ENCODE measurements at places on chromosomes 7 and 10. TPM values are rescaled to one million over a fixed set of nuclear protein-coding genes. Genes with fewer than 3 reads are reported as not detected.

Gene OPN1SW
- not detected for polyA plus RNA-seq

Gene WEE2
- 0.11 TPM for polyA plus RNA-seq

Gene INSYN2A
- 0.30 TPM for polyA plus RNA-seq

Gene TRIM73
- polyA plus RNA-seq = 1.2 TPM

Gene LUC7L2
- polyA plus RNA-seq = 59.9 TPM

Gene PGAM2
- 1.7 TPM for polyA plus RNA-seq

Gene BEND7
- polyA plus RNA-seq = 9.9 TPM

Gene ERV3-1
- polyA plus RNA-seq = 3.1 TPM

Gene AZGP1
- 1.3 TPM for polyA plus RNA-seq

Gene CC2D2B
- polyA plus RNA-seq = 0.35 TPM

Gene PALD1
- polyA plus RNA-seq = 2.2 TPM

Gene CCM2
- 23.1 TPM for polyA plus RNA-seq

Gene SLC26A5
- polyA plus RNA-seq = 0.06 TPM

Gene RSBN1L
- 12.4 TPM for polyA plus RNA-seq

Gene UCMA
- not detected for polyA plus RNA-seq

Gene TNKS2
- polyA plus RNA-seq = 29.7 TPM

Gene C10orf67
- 0.08 TPM for polyA plus RNA-seq

Gene MYL10
- polyA plus RNA-seq = not detected

Gene PAX4
- polyA plus RNA-seq = not detected

Gene TUBB8
- polyA plus RNA-seq = 0.10 TPM

Gene DNA2
- 1.9 TPM for polyA plus RNA-seq

Gene SCART1
- 0.72 TPM for polyA plus RNA-seq

Gene STOX1
- polyA plus RNA-seq = 1.9 TPM

Gene CNOT4
- polyA plus RNA-seq = 9.1 TPM

Gene ZNF736
- polyA plus RNA-seq = 5.0 TPM

Gene SLC37A3
- 30.9 TPM for polyA plus RNA-seq

Gene ARHGEF35
- 2.9 TPM for polyA plus RNA-seq
